ENCODE measurements at places on chromosomes 12 and 14. TPM values are rescaled to one million over a fixed set of nuclear protein-coding genes. Genes with fewer than 3 reads are reported as not detected.

The TAMALIN gene
- 1.1 TPM for total RNA-seq

DNA sequence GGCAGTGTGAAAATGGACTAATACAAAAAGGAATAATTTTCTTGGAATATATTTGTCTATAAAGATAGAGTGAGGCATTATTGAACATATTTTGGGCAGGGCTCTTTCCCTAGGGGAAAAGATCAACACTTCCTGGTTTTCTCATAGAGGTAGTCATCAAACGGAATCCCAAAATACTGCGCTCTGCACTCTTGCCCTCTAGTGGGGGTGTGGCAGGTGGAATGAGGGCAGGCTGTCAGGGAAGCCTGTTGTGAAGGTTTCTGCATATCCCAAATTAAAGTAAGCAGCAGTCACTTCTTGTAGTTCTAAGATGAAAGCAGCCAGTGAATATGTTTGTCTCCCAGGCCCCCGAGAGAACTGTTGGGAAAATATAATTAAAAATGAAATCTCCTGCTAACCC lies 666.8 kb upstream of the TMEM132C start:
- DNase-seq = no peak

- DNase-seq = no peak
These were observed 40.5 kb downstream of the PRMT8 start for GRCh38 chr12:3531496-3531895.

- DNase-seq = no peak
These were observed 186.1 kb downstream of the PLCZ1 start for GRCh38 chr12:18551701-18552100.

Measured in HCT116 (cell line).